Right ventricle myocardium inferior (tissue), 1 donor: ENCODE measurements at places on chromosomes 3 and 15. TPM values are rescaled to one million over a fixed set of nuclear protein-coding genes. Genes with fewer than 3 reads are reported as not detected.

- DNase-seq = no peak
These were observed 2.8 kb upstream of the GP5 start for GRCh38 chr3:194401868-194402329.

- DNase-seq = no peak
These were observed 76.1 kb upstream of the DCLK3 start for GRCh38 chr3:36840453-36840921.

- DNase-seq = no peak
These were observed 3.0 kb downstream of the HEG1 start for GRCh38 chr3:125052624-125053303.

- DNase-seq = peak; percentile 64
These were observed 68.5 kb downstream of the PLCH1 start for GRCh38 chr3:155676252-155676981.

GRCh38 chr3:108287146-108287545 lies 9.2 kb upstream of the HHLA2 start:
- DNase-seq = no peak

GRCh38 chr3:128804811-128805155 lies 74.6 kb upstream of the ACAD9 start:
- DNase-seq = no peak

DNA sequence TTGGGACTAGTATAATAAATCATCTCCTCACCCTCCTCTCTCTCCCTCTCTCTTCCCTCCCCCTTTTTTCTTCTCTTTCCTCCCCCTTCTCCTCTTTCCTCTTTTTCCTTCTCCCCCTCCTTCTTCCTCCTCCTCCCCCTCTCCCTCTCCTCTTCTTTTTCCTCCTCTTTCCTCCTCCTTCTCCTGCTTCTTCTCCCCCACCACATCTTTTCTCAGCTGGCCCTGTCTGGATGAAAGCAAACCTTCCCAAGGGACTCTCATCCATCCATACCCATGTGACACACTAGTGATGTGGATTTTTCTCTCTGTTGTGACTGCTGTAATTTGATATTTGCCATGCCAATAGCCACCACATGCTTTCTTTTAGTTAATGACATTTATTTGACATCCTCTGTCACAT lies 127.2 kb downstream of the EBLN2 start:
- DNase-seq = no peak

GRCh38 chr3:4976109-4976508 lies 3.1 kb upstream of the BHLHE40 start:
- DNase-seq = no peak

DNA sequence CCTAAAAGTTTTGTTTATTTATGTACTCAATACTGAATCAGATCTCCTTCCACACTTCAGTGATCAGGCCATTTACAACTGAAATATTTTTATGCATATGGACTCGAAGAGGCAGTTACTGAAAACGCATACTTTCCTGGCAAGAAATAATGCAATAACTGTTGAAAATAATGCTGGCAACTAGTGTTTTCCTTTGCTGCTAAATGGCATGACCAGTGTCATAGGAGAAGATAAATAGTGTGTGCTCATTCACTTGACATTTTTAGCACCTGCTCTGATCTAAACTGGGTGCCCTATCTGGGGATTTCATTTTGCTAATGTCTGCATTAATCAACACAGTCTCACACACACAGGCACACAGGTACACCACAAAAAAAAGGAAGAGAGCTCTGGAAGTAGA lies 695.2 kb downstream of the TUSC7 start:
- no peak for DNase-seq

GRCh38 chr3:153051427-153052095 lies 110.5 kb upstream of the RAP2B start:
- no peak for DNase-seq

- DNase-seq = no peak
These were observed 15.4 kb downstream of the CELF6 start for GRCh38 chr15:72304596-72304995.

- no peak for DNase-seq
These were observed 22.4 kb downstream of the CIAO2A start for GRCh38 chr15:64070965-64071851.

DNA sequence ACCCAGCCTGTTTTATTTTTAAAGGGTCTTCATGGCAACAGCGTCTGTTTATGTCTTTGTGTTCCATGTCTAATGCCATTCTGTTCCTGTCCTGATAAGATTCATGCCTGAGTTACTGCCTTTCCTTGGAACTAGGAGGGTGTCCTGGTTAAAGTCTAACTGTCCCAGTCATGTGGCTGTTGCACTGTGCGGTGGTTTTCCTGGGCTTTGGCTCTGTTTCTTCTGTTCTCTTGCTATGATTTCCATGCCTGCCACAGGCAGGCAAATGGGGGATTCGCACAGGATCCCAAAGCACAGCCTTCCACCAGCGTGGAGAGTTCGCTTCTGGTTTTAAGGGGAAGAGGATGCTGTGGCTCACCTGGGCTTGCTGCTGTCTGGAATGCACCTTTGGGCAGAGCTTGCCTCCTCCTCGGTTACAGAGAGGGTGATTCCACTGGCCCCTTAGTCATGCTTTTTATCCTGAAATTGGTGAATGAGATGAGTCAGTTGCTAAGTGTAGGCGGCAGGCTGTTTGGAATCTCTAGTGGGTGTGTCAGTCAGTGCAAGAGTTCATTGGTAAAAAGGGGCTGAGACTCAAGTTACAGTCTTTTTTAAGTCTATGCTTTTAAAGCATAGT lies 86.8 kb downstream of the CCK start:
- DNase-seq = no peak

DNA sequence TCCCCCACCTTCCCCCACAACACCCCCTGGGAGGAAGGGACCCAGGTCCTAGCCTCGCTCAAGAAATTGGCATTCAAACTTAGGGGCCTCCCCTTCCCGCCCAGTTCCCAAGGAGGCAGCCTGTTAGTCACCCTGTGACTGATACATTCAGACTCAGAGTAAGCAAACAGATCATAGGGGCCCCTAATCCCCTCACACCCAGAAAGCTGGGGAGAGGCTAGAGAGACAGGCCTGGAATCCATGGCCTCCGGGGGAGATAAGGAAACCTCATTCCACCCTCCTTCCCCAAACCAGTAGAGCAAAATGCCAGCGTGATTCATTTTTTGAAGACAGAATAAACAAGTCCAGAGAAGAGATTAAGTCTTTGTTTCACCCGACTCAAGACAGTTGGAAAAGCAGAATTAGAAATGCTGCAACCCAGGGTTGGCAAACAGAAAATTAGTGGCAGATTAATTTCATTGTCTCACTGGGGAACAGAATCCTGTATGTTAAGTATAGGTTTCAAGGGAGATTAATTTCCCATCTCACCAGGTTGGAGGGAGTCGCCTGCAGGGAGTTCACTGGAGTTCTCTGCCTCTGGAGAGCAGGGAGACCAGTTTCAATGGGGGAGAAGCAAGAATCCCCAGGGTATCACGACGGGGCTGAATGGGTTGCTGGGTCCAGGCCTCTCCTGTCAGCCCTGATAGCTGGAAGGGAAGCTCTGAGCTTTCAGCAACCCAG lies 268.3 kb downstream of the UACA start:
- DNase-seq = no peak

DNA sequence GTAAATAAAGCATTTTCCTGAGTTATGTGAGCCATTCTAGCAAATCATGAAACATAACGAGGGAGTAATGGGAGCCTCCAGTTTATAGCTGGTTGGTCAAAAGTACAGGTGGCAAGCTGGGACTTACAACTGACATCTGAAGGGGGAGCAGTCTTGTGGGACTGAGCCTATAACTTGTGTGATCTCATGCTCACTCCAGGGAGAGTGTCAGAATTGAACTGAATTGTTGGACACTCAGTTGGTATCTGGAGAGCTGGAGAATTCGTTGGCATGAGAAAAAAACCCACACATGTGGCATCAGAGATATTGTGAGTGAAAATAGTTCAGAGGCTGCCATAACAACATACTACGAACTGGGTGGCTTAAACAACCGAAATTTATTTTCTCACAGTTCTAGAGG lies 22.8 kb upstream of the DENND6A start:
- DNase-seq = no peak

DNA sequence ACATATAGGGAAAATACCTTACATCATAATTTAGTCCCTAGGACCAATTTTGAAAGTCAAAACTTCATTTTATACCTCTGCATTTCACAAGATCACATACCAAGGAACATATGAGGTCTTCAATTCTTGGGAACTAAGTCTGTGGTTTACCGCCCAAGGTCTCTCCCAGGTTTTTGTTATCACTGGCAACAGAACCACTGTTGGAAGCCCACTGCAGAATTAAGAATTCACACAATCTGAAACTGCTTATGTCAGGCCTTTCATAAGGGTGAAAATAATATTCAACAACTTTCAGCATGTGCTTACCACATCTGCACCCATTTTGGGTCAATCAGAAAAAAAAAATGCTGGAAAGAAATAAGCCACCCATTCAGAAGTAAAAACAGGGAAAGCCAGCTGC lies 107.2 kb upstream of the MME start:
- no peak for DNase-seq

DNA sequence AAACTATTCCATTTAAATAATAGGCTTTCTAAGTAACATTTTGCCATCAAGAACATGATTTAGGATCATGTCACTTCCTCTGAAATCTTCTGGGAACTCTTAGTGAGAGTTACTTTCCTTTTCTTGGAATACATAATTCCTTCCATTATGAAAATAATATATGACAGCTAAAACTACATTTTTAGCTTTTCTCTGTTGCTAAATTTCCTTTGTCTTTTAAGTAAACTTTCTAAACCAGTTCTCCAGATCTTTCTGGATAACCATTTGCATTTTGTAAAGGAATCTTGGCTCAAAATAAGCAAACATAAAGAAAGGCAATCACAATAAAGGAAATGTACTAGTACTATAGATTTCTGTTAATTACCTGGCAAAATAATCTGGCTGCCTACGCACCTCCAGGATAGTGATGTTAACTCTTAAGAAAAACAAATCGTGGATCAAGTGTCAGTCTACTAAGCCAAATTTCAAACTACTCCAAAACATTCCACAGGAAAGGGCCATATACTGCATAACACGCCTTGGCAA lies 165.7 kb downstream of the ZNF385D start:
- no peak for DNase-seq

DNA sequence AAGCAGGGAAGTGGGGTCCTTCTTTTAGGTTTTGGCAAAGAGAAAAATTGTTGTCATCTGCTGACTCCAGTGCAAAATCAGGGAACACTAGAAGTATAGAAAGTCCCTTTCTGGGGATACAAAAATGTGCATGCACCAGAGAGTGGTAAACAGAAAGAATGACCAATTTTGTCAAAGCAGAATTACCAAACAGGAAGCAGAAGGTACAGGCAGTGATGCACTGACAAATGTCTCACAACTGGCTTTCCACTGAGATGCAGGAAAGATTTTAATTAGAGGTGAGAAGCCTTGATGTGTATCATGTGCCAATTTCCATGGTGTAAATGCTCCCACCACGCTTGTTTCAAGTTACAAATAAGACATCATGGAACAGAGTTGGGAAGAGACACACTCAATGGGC lies 66.0 kb downstream of the TRIM69 start:
- no peak for DNase-seq

DNA sequence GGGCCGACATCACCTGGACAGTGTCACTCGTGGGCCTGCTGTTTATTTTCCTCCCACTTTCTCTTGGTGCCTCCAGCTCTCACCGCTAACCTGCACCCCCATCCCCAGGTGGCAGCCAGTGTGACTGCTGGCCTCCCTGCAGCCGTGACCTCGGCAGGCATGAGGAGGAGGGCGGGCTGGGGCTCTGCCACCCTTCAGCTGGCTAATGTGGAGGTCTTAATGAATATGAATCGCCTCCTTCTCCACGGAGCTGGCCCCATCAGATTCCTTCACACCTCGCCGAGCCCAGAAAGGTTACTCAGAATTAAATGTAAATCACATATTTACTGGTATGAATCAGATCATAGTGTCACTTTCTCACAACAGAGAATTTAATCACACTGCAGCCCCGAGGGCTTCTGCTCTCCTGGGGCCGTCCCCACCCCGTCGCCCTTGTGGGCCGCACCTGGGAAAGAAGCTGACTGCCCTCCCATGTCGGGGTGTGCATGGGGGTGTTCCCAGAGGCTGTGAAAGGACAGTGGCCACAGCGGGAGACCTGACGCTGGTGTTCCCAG lies 171.1 kb upstream of the TLE3 start:
- no peak for DNase-seq

DNA sequence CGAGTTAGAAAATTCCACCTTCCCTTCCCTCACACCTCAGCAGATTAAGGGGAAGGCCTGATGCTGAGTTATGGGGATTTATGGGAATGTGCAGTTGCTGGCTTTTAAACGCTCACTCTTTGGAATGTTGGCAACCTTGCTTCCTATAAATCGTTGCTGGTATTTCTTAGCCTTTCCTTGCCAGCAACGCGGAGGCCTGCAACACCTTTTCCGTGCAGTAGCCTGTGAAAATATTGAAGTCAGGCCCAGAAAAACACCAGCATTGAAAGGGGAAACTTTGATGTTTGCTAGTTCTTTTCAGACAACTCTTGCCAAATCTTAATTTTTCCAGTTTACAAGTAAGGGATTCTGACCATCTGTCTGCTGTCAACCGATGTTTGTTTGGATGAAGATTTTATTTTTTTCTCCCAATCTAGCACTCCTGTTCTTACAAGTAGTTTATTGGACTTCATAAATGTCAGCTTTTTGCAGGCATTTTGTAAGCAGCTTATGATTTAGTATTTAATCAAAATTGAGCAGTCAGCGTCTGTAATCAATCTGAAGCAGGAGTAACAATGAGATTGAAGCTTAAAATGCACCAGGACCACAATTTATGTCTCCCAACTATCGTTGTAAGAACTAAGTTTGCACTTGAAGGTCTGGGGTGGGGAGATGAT lies 251.0 kb downstream of the RPLP1 start:
- DNase-seq = no peak

DNA sequence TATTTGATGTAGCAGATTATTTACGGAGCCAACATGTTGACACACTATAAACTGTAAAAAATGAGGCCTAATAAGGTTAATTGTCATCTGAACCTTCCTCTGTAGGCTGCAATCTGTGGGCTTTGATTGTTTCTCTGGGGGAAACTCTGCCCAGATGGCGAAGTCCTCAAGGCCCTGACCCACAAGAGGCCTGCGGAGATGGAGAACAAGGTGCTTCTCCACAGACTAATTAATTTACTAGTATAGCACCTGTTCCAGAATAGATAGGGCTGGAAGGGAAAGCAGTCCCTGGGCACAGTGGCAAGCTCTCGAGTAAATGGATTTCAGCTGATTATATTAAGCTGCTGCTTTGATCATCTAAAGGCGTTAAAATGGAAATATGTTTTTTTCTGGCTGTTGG lies 338.8 kb upstream of the DNAJC19 start:
- no peak for DNase-seq

- DNase-seq = no peak
These were observed 966 bp upstream of the C3orf80 start for GRCh38 chr3:160224256-160224655.

- no peak for DNase-seq
These were observed 226.9 kb downstream of the ZNF621 start for GRCh38 chr3:40751666-40752065.

- DNase-seq = no peak
These were observed 60.1 kb downstream of the ITGA11 start for GRCh38 chr15:68371851-68372250.

The PRR23A gene
- total RNA-seq = not detected

The OPA1 gene
- 111 TPM for total RNA-seq

The SYNPR gene
- not detected for total RNA-seq

The ISLR gene
- 13.8 TPM for total RNA-seq

The BNIP2 gene
- total RNA-seq = 73.2 TPM

The GOLGA6B gene
- not detected for total RNA-seq

The TNFSF10 gene
- 15.7 TPM for total RNA-seq

The CLCN2 gene
- 2.9 TPM for total RNA-seq

The DENND4A gene
- 12.7 TPM for total RNA-seq

The SLC28A1 gene
- 0.24 TPM for total RNA-seq

The GOLGA8G gene
- not detected for total RNA-seq

The ANKRD63 gene
- 0.92 TPM for total RNA-seq

The EPHB3 gene
- total RNA-seq = 1.6 TPM

The MUC13 gene
- not detected for total RNA-seq

The TEX55 gene
- not detected for total RNA-seq
